ENCODE measurements at places on chromosomes 7 and 10.

GRCh38 chr7:141712603-141713255 is 4.6 kb downstream of the WEE2 start:
- DNase-seq = no peak

DNA sequence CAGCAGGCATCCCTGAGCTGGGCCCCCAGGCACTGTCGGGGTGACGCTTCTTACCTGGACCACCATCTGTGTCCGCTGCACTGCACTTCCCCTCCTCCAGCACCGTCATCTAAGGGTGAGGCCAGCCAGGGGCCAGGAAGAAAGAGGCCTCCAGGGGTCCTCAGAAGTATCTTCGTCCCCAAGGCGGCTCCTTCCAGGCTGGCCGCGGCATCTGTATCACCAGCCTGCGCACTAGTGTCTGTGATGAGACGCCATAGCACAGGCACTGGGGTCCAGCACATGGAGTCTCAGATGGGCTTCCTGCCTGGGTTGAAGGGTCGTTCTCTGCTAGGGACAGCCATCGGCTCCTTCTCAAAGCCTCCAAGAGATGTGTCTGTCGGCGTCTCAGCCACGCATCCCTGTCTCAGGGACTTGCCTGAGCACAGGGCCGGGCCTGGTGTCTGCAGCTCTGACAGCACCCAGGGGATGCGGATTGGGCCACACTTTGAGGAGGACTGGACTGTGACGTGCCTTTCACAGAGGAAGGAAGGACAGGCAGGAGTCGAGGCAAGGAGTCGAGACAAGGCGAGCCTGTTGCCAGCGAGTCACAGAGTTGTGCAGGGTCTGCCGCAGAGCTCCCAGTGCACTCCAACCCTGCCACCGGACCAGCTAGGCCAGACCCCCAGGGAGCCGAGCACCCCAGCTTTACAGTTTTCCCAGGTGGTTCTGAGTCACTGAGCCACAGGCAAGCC is 101.5 kb upstream of the DIP2C start:
- DNase-seq = peak; percentile 10

DNA sequence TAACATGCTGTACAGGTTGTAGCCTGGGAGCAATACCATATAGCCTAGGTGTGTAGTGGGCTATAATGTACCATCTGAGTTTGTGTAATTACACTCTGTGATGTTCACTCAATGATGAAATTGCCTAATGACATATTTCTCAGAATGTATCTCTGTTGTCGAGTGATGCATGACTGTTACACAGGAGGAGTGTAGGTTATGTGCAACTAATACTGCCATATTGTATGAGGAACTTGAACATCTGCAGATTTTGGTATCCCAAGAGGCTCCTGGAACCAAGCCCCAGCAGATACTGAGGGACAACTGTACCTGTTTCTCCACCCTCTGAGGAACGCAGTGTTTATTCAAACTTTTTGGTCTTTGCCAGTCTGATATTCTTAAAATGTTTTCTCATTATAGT is 38.6 kb downstream of the NACAD start:
- no peak for DNase-seq

DNA sequence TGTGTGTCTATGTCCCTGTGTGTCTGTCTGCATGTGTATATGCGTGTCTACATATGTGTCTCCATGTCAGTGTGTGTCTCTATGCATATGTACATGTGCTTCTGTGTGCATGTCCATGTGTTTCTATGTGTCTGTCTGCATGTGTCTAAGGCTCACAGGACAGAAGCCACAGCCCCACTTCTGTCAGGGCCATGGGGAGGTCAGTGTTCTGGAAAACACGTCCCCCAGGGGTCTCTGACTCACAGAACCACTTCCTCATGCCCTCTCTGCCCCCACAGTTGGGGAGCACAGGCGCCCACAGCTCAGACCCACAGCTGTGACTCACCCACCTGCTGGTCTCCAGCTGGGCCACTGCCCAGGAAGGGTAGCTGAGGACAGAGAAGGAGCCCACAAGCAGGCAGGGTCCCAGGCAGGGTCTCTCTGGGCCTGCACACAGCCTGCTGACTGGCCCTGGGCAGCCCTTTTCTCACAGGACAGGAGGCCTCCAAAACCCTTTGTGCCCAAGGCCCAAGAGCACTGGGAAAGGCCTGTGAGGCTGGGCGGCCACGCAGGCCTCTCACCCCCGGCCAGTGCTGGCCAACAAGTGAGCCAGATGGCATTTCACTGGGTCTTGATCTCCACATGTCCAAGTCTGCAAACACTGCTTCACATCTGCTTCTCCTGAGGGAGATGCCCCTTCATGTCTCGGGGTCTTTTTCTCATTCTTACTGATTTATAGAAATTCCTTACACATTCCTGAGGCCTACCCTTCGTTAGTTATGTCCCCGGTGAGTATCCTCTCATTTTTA is 102.9 kb upstream of the FAM20C start:
- DNase-seq = no peak

GRCh38 chr7:80481196-80481884 is 30.5 kb downstream of the GNAT3 start:
- DNase-seq = no peak

DNA sequence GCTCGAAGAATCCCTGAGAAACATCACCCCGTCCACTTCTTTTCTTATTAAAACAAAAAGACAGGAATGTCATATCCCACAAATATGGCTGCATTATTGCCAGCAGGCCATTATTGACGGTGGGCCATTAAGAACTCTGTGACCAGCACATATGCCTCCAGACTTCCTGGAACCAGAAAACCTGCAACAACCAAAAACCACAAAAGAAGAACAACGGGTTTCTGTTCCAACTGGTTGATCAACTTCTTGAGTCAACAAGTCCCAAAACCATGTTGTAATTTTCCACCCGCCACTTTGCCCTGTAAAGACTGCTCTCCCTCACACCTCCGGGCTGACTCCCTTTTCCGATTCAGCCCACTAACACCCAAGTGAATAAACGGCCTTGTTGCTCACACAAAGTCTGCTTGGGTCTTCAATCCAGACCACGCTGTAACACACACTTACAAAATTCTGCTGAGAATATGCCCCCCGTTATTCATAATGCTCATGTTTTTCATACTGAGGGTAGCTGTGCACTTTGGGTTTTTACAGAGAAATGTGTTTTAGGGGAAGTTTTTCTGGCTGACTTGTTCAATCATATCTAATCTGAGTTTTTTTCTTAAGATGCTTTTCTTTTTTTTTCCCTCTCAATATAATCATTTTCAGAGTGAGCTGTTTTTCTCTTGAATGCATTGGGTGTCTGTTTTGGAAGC is 20.7 kb downstream of the ZNF107 start:
- DNase-seq = no peak

DNA sequence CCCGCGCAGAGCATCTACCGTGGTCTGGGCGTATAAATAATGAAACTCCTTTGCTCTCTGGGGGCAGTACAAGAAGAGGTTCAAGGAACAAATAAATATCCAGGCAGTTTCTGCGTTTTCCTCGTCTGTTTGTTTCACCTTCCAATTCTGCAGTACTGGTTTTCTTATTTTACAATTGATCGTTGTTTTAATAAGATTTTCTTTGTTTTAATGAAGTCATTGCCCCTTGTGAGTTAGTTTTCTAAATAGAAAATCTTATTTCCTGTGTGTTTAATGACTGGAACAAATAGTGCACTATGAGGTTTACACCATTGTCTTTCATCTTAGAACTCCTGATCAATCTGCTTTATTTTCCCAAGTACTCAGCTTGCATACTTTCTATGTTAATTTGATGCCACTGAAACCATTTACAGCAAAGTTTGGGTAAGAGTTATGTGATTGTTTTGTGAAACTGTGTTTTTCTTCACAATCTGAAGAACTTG is 1.2 kb downstream of the PLEKHA1 start:
- DNase-seq = no peak

- peak; percentile 90 for DNase-seq
Measured at GRCh38 chr7:5497295-5498103, 73.9 kb upstream of the TNRC18 start.

DNA sequence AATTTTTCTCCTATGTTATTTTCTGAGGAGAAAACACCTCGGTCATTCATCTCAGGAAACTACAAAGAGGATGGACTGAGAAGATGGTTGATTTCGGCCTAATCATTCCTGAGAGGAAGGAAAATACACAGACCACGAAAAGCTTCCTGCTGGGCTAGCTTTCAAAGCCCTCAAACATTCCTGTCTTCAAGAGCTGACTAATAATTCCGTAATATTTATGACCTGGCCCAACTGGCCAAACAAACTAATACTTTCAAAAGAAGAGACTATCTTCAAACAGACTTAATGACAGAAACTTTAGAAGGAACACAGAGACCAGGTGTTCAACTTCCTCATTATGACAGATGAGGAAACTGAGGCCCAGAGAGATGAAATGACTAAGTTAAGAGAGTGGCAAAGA is 215.1 kb upstream of the FRMD4A start:
- no peak for DNase-seq

- DNase-seq = peak; percentile 16
Measured at GRCh38 chr10:93060887-93061593, 442 bp downstream of the CYP26C1 start.

GRCh38 chr7:73565675-73566340 is 8.3 kb upstream of the BCL7B start:
- no peak for DNase-seq

Measured in SK-N-SH (cell line).